Right cardiac atrium (tissue), 5 donors: ENCODE measurements at places on chromosomes 6 and 20.

DNA sequence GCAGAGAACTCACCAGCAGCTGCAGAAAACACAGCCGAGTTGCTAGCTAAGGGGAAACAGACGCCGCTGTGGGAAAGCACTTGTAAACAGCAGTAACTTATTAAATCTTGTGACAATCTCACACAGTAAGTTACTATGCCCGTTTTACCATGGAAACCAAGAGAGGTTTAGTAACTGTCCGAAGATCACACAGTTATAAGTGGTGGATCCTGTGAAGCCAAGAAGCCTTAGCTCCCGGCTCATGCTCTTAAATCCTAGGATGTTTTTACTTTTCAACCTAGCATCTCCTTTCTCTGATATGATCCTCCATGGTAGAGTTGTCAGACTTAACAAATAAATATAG, 1.5 kb upstream of the SULF2 start:
- DNase-seq, result no peak

- no peak for DNase-seq
Measured at GRCh38 chr20:41903586-41903985, 285.4 kb upstream of the CHD6 start.

- no peak for DNase-seq
Measured at GRCh38 chr6:39922821-39923220, 11.4 kb downstream of the MOCS1 start.

- no peak for DNase-seq
Measured at GRCh38 chr20:33348136-33348937, 53.0 kb downstream of the CDK5RAP1 start.

DNA sequence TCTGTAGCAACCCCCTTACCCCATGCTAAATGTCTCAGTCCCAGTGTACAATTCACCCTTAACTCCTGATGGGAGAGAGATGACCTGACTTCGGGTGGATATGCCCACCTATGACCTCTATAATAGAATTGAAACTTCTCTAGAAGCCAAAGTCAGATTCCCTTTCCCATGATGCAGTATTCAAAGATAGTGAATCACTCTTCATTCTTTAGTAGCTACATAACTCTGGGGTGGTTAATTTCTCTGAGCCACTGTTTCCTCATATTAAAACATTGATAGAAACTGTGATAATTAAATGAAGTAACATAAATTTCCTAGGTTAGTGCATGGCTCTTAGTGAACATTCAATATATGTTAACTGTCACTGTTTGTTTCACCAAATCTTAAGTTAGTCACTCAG, 500.4 kb downstream of the COL12A1 start:
- no peak for DNase-seq

GRCh38 chr20:1323256-1323655, 5.7 kb downstream of the SDCBP2 start:
- DNase-seq, result no peak

DNA sequence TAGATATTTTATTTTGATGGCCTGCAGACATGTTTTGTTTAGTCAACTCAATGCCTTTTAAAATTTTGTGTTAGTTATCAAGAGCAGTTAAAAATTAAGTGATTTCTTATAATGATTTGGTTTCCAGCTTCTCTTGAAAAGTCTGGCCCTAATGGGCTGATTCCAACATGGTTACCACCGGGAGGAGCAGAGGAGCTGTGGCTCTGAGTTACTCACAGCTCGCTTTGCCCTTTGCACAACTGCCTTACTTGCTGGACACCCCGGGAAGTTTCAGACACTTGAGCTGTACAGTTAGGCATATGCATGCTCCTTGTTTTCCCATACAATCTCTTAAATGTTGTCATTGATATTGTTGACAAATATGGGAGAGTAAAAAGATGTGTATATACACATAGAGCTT, 173.1 kb upstream of the MMS22L start:
- no peak for DNase-seq

GRCh38 chr20:20092827-20093226, 40.5 kb downstream of the CFAP61 start:
- no peak for DNase-seq

- peak; percentile 76 for DNase-seq
Measured at GRCh38 chr6:83467620-83468036, 36.8 kb upstream of the ME1 start.

- DNase-seq, result no peak
Measured at GRCh38 chr6:49551078-49551865, 804 bp downstream of the C6orf141 start.
